ENCODE measurements at places on chromosomes 16 and 17.

GRCh38 chr17:18141210-18141803 lies 32.8 kb downstream of the MYO15A start:
- DNase-seq = peak; percentile 19

DNA sequence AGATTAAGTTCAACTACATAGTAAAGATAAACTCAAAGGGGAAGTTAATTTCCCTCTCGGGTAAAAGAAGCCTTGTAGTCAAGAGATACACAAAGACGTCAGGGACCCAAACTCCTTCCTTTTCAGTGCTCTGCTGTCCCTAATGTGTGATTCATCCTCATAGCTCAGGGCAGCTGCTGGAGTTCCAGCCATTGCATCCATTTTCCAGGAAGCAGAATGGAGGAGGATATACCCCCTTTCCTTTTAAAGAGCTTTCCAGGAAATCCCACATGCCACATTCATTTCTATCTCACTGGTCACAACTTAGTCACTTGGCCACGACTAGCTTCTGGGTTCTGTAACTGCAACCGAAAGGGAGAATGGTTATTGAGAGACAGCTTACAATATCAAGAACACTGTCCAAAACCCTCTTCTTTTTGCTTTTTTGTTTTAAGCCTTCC lies 95.3 kb downstream of the SOCS1 start:
- no peak for DNase-seq

- no peak for DNase-seq
These were observed 45.6 kb downstream of the MEAK7 start for GRCh38 chr16:84458606-84459532.

GRCh38 chr17:66343531-66344078 lies 41.2 kb downstream of the PRKCA start:
- DNase-seq = no peak

- no peak for DNase-seq
These were observed 570 bp upstream of the NME3 start for GRCh38 chr16:1771864-1772361.

GRCh38 chr16:51538707-51539498 lies 387.8 kb upstream of the SALL1 start:
- DNase-seq = no peak

DNA sequence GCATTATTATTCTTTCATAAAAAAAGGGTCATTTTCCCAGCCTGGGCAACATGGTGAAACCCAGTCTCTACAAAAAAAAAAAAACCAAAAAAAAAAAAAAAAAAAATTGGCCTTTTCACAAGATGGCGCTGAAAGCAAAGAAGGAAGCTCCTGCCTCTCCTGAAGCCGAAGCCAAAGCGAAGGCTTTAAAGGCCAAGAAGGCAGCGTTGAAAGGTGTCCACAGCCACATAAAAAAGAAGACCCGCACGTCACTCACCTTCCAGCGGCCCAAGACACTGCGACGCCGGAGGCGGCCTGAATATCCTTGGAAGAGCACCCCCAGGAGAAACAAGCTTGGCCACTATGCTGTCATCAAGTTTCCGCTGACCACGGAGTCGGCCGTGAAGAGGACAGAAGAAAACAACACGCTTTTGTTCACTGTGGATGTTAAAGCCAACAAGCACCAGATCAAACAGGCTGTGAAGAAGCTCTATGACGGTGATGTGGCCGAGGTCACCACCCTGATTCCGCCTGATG lies 4.9 kb upstream of the PGAP6 start:
- DNase-seq = no peak

GRCh38 chr17:74135391-74136167 lies 67.9 kb upstream of the RPL38 start:
- no peak for DNase-seq

All from HS-5 (cell line).